Epithelial cell of proximal tubule (primary cell): ENCODE measurements at places on chromosomes 7 and 10. TPM values are rescaled to one million over a fixed set of nuclear protein-coding genes. Genes with fewer than 3 reads are reported as not detected.

AKR1C8 gene
- total RNA-seq = not detected in 2 replicates

TUBAL3 gene
- total RNA-seq = not detected in 2 replicates

EEPD1 gene
- 3.9 and 10.8 TPM in 2 replicates for total RNA-seq

SLC26A3 gene
- total RNA-seq = not detected in 2 replicates

TBX20 gene
- total RNA-seq = 0.69 and 1.8 TPM in 2 replicates

CDNF gene
- 0.29 TPM in 1 of 2 replicates, not detected in the other for total RNA-seq

TFPI2 gene
- 144 and 162 TPM in 2 replicates for total RNA-seq

DNA sequence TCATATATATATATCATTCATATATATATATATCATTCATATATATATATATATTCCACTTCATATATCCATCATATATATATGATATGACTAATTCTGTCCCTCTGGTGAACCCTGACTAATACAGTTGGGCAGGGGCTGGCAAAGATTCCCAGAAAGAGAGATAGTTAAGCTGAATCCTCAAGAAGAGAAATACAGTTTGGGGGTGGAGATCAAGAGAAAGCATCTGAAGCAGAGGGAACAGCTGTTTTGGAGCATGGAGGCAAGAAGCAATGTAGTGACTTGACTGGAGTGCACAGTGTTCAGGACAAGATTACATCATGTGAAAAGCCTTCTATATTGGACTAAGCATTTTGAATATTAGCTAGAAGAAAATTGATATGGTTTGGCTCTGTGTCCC, 540.7 kb downstream of the MAGI2 start:
- DNase-seq = no peak

DNA sequence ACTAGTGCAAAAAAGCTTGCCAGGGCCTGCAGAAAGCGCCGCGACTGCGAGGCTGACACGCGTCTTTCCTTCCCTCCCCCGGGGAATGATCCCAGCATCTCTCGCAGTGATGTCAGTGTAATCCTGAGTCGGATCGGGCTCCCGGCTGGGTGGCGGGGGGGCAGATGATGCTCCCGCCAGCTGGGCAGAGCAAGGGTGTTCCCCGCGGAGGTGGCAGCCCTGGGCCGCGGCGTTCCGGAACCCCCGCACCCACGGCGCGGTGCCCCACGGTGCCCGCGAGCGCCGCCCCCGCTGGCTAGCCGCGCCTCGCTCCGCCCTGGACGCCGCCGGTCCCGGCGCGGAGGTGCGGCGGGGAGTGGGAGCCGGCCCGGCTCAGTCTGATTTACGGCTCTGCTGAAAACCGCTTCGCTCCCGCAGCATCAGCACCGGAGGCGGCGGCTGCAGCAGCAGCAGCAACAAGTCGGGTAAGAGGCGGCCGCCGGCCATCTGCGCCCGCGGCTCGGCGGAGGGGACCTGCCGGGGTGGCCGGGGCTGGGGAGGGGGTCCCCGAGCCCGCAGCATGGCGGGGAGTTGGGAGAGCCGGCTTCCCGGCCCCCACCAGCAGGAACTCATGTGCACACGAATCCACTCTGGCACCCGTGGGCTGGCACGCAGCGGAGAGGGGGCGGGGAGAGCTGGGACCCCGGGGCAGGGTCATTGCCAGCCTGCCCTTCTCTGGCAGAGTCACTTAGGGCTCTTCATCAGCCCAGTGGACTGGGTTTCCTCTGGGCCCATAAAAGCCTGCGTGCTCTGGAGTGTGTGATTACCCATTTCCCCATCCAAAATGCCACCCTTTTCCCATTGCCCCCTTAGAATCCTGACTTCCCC, at the start of gene ZNF365:
TSS of gene ZNF365 (plus strand) at position 375 of the 867 bp plus-strand sequence. CDS start 1,825 bp downstream, outside the sequence.
- no peak for DNase-seq

- DNase-seq = no peak
These were observed 3.6 kb upstream of the LRRC4 start for GRCh38 chr7:128034825-128035224.

GRCh38 chr7:91946549-91946948, 5.9 kb downstream of the AKAP9 start:
- DNase-seq = no peak

DNA sequence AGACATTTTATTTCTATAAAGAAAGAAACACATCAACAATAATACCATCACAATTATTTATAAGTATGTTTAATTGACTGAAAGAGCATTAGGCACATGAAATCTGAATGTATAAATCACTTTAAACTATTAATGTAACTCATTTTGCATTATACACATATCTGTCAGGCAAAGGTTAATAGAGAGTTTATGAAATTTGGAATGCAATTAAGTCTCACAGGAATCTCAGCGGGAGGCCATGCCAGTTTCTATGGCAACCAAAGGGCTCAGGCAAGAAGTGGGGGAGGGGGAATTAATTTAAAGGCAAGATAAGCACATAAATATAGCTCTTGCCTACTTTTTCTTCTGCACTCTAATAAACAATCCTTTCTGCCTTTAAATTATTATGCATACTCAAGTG, 152.6 kb downstream of the SLC16A9 start:
- DNase-seq = no peak

- no peak for DNase-seq
These were observed 19.9 kb downstream of the POLL start for GRCh38 chr10:101568054-101568745.

GRCh38 chr10:86446987-86447386, 74.6 kb downstream of the WAPL start:
- DNase-seq = no peak

- DNase-seq = no peak
These were observed 57.8 kb upstream of the MSRB2 start for GRCh38 chr10:23037561-23037960.

DNA sequence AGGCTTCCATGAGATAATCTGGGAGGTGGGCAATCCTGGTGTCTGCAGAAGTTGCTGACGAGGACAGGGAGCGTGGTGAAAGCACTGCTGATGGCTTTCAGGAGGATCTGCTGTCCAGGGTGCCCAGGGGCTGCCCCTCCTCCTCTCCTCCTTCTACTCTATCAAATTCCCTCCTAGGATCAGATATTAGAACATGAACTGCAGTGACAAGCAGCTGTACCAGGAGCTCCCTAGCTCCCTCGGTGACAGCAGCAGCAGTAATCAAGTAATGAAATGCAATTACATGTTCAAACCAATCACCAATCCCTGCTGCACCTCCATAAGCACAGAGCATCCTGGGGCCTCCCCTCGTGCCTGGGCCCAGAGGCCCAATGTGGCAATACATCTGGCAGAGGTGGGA, 46.9 kb downstream of the GRID1 start:
- DNase-seq = no peak

- no peak for DNase-seq
These were observed 9.3 kb downstream of the CROT start for GRCh38 chr7:87354749-87355148.

DNA sequence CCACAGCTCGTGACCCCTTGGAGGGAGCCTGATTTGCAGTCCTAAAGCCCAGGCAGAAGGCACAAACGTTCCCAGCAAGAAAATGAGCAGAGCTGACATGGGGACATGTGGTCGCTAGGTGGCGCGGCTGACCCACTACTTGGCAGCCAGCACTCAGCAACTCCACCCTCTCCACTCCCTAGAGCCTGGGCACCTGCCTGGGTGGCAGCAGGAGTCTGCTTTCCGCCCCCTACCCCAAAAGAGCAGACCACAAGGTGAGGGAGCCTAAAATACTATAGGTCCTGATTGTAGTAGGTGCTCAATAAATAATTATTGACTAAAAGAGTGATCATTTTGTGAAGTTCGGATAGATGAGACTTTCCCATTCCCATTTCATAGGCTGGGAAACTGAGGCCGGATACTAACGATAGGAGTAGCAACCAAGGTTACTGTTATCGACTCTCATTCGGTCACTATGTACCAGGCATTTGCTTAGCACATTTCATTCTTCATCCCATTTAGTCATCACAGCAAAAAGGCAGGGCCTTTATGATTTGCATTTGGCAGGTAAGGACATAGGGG, 57.4 kb downstream of the NEUROG3 start:
- DNase-seq = no peak
